ENCODE measurements at places on chromosomes 5 and 9.
A peak's percentile ranks its signal among the peaks of the same experiment; 100 is the strongest.

DNA sequence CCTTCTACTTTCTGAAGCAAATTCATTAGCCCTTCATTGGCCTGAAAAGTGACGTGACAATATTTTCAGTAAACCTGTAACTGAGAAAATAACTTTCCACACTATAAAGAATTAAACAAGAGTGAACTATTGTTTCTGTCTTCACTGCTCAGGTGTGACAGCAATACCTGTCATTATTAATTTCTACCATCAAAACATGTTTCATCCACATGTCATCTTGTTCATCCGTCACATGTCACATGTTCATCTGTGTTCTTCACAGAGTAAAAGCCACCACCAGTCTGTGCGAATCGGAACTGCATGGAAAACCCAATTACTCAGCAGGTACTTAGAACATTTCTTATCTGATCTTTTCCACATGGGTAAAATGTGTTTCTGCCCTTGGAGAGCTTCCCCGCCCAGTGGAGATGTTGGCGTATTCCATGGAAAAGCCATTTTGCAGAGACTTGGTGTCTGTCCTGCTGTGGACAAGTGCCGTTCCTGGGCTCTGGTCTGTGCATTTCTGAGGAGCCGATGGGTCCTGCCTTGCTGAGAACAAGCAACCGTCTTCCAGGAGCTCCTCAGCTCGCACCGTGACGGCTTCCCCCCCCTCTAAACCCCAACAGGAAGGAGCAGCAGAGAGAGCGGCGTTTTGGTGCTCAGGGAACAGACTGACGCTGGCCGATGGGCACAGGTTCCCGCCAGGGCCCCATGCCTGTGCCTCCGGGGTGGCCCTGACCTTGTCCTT lies 10.6 kb upstream of the EXOC3 start:
- no peak for DNase-seq

DNA sequence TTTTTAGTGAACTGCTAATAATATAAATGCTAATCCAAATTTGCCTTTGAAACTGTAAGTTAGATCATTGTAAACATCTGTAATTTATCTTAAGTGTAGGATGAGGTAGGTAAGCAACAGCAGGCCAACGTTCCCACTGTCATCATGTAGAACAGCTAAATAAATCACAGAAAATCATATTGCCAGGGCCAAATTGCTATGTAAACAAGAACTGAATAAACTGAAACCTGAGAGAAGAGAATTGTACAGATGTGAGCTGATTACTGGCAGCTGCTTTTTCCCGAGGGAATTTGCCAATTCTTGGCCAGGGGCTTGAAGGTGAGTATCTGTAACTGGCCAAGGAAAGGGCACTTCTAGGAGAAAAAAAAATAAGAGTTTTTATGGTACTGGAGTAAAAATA lies 97.6 kb downstream of the CDH10 start:
- no peak for DNase-seq

DNA sequence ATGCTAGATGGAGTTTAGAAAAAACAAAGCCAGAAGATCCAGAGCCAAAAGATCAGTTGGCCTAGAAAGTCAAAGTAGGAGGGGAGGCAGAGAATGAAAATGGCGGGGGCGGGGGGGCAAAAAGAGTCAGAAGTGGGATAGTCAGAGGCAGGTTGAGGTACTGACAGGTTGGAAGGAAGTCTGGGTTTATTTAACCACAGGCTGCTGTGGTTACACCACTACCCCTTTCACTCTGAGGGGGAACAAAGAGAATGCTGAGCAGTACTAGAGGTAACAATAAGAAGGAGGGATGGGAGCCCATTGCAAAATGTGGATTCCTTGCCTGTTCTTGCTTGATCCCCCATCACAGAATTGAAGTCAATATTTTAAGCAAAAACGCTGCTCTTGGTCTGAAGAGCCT lies 111.8 kb downstream of the CAVIN4 start:
- DNase-seq, result no peak

DNA sequence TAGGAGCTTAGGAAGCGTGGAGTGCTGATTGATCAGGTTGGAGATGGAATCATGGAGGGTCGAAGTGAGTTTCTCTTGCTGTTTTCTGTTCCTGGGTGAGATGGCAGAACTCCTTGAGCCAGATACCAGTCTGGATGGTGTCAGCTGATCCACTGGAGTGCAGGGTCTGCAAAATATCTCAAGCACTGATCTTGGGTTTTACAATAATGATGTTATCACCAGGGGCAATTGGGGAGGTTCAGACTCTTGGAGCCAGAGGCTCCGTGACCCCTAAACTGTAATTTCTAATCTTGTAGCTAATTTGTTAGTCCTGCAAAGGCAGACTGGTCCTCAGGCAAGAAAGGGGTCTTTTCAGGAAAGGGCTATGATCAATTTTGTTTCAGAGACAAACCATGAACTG lies 80.0 kb upstream of the NIPAL4 start:
- DNase-seq, result no peak

DNA sequence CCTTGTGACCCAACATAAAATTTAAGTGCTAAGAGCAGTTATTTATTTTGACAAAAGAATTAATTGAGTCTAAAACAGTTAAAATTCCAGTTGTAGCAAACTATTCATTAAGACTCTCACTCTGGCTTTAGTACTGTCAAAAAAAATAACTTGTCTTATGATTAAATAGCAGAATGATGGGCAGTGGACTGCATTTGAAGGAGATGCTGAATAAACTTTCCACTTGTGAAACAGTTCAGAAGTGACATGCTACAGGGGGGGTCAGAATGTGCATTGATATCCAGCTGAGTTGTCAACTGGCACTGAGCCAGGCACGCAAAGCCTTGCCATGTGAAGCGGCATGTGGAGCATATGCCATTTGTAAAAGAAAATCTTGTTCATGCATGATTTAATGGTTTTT lies 76.0 kb downstream of the FCHO2 start:
- DNase-seq, result no peak

GRCh38 chr5:53446908-53447307 lies 33.5 kb upstream of the FST start:
- no peak for DNase-seq

- no peak for DNase-seq
Measured at GRCh38 chr5:127699416-127699815, 3.8 kb upstream of the CCDC192 start.

DNA sequence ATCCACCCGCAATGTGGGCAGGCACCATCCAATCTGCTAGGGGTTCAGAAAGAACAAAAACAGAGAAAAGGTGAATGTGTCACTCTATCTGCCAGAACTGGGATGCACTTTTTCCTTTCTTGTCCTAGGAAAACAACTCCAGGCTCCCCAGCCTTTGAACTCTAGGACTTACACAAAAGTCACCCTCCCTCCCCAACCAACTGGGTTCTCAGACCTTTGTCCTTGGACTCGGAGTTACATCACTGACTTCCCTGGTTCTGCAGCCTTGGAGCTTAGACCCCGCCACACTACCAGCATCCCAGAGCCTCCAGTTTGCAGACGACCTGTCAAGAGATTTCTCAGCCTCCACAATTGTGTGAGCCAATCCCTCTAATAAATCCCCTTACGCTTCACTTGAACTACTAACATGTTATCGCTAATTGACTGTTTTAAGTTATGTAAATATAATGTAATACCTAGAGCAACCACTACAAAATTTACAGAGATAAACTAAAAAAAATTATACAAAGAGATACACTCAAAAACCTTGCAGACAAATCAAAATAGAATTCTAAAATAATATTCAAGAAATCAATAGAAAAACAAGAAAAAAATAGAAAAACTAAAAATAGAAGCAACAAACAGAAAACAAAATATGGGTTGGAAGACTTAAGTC lies 5.3 kb upstream of the UBLCP1 start:
- no peak for DNase-seq

GRCh38 chr9:19087106-19088000 lies 15.4 kb downstream of the HAUS6 start:
- DNase-seq, result peak; percentile 67

- DNase-seq, result no peak
Measured at GRCh38 chr5:42250-42649, 49.7 kb upstream of the PLEKHG4B start.

- no peak for DNase-seq
Measured at GRCh38 chr9:21684831-21685362, 117.5 kb upstream of the MTAP start.

- no peak for DNase-seq
Measured at GRCh38 chr5:1029282-1029944, 20.8 kb downstream of the NKD2 start.

DNA sequence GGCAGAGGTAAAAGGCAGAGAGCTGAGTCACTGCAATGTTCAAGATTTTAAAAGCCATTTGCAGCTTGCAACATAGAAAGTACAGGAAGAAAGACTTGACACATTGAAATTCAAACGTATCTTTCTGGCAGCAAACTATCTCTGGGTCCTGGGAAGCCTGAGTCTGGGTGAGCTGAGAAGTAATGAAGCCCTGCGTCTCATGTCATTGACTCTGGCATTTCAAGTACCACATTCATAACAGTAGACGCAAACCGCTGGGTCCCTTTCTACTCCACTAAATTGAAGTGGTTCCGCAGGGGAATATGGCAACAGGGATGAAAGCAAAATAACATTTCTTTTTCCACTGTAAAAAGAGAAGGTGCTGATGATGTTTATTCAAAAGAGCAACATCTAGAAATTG lies 694.3 kb downstream of the BRINP1 start:
- DNase-seq, result no peak

GRCh38 chr5:53537711-53538110 lies 22.7 kb upstream of the NDUFS4 start:
- DNase-seq, result no peak

GRCh38 chr9:106879439-106879882 lies 16.5 kb downstream of the ZNF462 start:
- DNase-seq, result no peak

DNA sequence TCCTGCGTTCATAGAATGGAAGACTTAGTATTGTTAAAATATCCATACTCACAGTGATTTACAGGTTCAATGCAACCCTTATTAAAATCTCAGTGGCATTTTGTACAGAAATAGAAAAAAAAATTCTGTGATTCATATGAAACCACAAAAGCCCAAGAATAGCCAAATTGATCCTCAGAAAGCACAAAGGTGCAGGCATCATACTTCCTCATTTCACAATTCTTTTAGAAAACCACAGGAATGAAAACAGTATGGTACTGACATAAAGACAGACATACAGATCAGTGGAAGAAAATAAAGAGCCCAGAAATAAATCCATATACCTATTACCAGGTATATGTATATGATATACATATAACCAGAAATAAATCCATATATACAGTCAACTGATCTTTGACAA lies 86.8 kb upstream of the MEGF10 start:
- no peak for DNase-seq

GRCh38 chr9:14433351-14434157 lies 119.6 kb upstream of the NFIB start:
- DNase-seq, result peak; percentile 22

DNA sequence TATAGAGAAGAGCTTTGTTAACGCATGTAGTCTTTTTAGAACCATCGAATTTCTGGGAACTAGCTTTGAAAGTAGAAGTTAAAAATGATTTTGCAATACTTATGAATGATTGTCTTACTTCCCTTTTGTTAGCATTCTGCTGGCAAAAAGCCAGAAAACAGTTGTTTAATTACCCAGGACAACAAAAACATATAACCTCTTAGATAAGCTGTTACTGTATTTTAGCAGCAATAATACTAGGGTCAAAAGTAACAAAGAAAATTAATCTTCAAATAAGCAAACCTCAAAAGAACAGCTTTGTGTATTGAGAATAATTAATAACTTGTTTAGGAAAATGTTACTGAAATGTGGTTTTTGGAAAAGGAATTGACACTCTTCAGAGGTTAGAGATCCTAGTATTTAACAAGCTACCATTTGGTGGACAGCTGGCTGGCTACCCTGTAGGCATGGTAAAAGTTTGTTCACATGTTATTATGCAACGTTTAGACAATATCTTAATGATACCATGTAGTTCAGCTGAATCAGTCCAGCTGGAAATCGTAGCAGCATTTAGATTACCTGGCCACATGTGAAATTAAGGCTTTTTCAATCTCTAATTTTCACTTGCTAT lies 3.8 kb downstream of the FGF10 start:
- DNase-seq, result no peak

DNA sequence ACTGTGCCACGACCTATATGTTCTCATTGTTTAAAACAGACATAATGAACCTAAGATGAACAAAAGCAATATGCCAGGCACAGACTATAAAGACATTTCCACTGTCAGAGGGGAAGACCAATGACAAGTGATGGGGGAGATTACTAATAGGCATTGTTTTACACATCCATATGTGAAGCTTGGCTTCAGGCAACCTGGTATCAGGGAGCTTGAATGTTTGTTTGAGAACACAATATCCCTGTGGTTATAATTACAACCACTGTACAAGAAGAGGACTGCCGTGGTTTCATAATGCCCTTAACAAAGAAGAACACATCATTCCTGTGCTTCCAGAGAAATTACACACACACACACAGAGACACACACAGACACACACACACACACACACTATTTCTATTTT lies 385.7 kb downstream of the BNC2 start:
- no peak for DNase-seq

DNA sequence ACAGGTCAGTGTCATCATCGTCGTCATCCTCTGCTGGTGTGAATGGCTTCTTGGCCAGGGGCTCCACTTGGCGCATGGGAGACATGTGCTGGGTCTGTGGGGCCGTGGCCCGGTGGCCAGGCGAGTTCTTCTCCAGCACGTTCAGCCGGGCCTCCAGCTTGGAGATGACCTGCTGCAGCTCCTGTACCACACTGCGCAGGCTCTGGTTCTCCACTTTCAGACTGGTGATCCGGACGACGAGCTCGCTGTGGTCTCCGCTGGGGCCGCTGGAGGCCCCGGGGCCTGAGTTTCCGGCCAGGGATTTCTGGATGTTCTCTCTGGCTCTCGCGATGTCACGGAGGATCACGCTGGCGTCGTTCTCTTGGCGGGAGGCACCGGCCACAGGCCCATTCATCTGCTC lies 40.6 kb downstream of the ZNF484 start:
- peak; percentile 60 for DNase-seq

DNA sequence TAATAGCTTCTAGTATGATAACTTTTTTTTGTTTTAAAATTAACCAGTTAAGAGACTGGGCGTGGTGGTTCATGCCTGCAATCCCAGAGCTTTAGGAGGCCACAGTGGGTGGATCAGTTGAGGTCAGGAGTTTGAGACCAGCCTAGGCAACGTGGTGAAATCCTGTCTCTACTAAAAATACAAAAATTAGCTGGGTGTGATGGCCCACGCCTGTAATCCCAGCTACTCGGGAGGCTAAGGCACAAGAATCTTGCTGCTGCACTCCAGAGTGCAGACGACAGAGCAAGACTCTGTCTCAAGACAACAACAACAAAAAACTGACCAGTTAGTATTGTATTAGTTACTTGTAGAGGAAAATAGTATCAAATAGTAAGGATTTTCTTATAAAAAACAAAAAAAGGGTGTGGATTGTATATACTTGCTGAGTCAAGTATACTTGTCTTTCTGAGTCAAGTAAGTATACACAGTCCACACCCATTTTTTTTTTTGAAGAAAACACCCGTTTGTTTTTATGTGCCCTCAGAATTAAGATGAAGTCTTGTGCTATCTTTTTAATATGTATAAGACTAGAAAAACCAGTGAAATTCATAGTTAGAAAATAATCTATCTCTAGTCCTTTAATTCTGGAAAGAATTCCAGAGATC lies 25.3 kb downstream of the UBAP1 start:
- no peak for DNase-seq

Data from testis (tissue), 5 donors.